Neural crest cell (in vitro differentiated cells): ENCODE measurements at places on chromosomes 5 and 9. TPM values are rescaled to one million over a fixed set of nuclear protein-coding genes. Genes with fewer than 3 reads are reported as not detected.
A peak's percentile ranks its signal among the peaks of the same experiment; 100 is the strongest.

DNA sequence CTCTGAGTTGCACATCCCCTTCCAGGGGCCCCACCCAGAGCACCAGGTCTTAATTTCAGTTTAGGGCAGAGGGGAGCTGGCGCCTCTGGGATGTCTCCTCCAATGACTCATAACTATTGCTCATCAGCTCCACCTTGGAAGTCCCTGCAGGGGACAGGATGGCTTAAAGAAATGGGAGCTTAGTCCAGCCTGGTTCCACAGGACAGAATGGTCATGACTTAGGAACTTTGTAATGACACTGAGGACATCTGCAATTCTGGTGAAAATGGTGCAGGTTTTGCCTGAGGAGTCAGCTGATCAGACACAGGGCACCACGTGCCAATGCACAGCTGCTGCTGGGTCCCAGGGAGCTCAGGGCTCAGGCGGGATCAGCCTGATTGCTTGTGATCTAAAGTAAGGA lies 16.4 kb upstream of the PPP1R26 start:
- no peak overlapping the region for H3K4me3 ChIP-seq
- no peak overlapping the region for H3K27ac ChIP-seq
- DNase-seq = no peak
- no peaks in the 10 kb centered on the region for H3K27me3 ChIP-seq
- H3K36me3 ChIP-seq = no peaks in the 10 kb centered on the region
- H3K4me1 ChIP-seq = no peaks in the 10 kb centered on the region

IL4 gene
- not detected in 2 replicates for total RNA-seq

DNA sequence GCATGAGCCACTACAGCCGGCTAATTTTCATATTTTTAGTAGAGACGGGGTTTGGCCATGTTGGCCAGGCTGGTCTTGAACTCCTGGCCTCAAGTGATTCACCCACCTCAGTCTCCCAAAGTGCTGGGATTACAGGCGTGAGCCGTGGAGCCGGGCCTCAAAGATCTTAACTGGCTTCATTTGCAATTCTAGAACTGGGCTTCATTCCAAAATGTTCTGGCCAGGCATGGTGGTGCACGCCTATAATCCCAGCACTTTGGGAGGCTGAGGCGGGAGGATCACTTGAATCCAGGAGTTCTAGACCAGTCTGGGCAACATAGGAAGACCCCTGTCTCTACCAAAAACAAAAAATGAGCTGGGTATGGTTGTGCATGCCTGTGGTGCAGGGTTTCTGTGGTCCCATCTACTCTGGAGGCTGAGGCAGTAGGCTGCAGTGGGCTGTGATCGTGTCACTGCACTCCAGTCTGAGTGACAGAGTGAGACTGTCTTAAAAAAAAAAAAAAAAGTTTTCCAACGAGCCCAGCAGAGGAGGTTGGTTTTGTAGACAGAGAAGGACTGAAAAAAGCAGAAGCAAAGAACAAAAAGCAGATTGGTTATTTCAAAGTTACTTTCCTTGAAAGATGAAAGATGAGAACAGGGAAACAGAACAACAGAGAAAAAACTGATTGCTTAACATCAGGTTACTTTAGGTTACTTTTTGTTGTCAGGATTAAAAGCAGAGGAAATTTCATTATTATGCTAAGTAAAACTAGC lies 78.2 kb downstream of the ANKRD55 start:
- DNase-seq = no peak
- H3K36me3 ChIP-seq = no peaks in the 10 kb centered on the region
- H3K27ac ChIP-seq = no peak overlapping the region
- no peaks in the 10 kb centered on the region for H3K27me3 ChIP-seq

GRCh38 chr5:36442352-36442751 lies 140.7 kb upstream of the RANBP3L start:
- peaks cover 48% of the 10 kb centered on the region for H3K4me1 ChIP-seq
- H3K27me3 ChIP-seq = no peaks in the 10 kb centered on the region
- H3K27ac ChIP-seq = peak overlapping the region; percentile 37
- no peaks in the 10 kb centered on the region for H3K36me3 ChIP-seq
- DNase-seq = no peak

C9orf50 gene
- 0.26 and 0.27 TPM in 2 replicates for total RNA-seq

GRCh38 chr5:175861337-175862130 lies 9.8 kb upstream of the CPLX2 start:
- no peaks in the 10 kb centered on the region for H3K4me1 ChIP-seq
- H3K27ac ChIP-seq = no peak overlapping the region
- no peaks in the 10 kb centered on the region for H3K36me3 ChIP-seq
- no peak overlapping the region for H3K4me3 ChIP-seq

DNA sequence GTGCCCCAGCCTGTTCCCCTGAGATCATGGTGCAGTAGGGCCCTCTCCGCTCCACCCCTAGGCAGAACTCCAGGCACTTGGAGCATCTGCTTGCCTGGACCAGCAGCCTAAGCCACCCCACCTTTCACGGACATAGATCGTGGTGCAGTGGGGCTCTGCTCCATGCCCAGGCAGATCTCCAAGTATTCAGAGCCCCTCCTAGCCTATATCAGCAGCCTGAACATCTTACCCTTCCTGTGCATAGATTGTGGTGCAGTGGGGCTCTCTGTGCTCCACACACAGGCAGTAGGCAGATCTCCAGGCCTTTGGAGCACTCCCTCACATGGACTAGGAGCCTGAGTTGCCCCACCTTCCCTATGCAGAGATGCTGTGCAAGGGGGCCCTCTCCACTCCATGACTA lies 103.0 kb downstream of the GLIS3 start:
- peaks cover 39% of the 10 kb centered on the region for H3K36me3 ChIP-seq
- H3K27me3 ChIP-seq = no peaks in the 10 kb centered on the region
- H3K4me3 ChIP-seq = no peak overlapping the region

POMT1 gene
- 42.8 and 46.3 TPM in 2 replicates for total RNA-seq

DNA sequence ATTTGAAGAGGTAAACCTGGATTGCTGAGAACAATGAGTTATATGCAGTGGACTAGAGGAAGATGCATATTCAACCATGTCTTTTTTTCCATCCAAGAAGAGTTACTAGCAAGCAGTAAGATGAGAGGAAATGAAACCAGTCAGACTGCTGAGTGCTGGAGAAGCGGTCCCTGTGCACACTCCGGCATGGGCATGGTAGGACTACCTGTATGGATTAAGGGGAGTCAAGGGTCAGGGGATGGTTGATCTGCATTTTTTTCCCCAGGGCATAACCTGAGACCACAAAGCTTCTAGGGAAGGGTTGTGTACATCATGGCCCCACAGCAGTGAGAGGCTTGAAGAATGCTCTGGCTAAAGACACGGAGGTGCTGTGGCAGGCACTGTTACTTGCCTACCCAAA lies 76.6 kb upstream of the ZNF169 start:
- H3K27me3 ChIP-seq = no peaks in the 10 kb centered on the region
- no peak overlapping the region for H3K4me3 ChIP-seq
- peaks cover 12% of the 10 kb centered on the region for H3K4me1 ChIP-seq

- peaks cover 4% of the 10 kb centered on the region for H3K4me1 ChIP-seq
- H3K4me3 ChIP-seq = no peak overlapping the region
- H3K36me3 ChIP-seq = no peaks in the 10 kb centered on the region
- H3K27ac ChIP-seq = no peak overlapping the region
These were observed 27.8 kb downstream of the BNIP1 start for GRCh38 chr5:173172166-173172565.

GRCh38 chr5:139636975-139637408 lies 11.2 kb upstream of the CXXC5 start:
- H3K27ac ChIP-seq = no peak overlapping the region
- H3K36me3 ChIP-seq = no peaks in the 10 kb centered on the region
- H3K27me3 ChIP-seq = peaks cover 18% of the 10 kb centered on the region
- peaks cover 53% of the 10 kb centered on the region for H3K4me1 ChIP-seq

DNA sequence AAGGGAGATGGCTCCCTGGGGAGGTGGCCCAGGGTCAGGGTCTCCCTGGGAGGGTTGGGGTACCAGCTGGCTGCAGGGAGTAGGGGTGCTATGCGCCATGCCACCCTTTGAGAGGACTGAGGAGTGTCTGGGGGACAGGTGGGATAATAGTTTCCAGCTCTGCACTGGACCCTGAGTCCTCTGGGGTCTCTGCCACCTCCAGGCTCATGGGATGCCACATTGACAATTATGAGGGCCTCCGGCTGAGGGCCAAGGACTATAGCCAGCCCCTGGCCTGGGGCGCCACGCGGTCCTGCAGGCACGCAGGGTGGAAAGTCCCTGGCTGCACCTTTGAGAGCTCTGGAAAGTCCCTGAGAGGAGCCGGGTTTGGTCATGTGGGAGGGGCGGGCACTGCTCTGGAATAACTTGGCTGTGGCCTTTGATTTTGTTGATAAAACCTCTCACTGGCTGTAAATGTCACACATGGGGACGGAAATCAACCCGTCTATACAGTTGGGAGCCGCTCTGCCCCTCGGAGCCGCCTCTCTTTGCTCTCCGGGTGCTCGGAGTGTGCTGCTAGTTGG lies 16.0 kb downstream of the TRAF2 start:
- H3K27me3 ChIP-seq = no peaks in the 10 kb centered on the region
- peaks cover 3% of the 10 kb centered on the region for H3K36me3 ChIP-seq
- no peak for DNase-seq
- H3K27ac ChIP-seq = no peak overlapping the region

DNA sequence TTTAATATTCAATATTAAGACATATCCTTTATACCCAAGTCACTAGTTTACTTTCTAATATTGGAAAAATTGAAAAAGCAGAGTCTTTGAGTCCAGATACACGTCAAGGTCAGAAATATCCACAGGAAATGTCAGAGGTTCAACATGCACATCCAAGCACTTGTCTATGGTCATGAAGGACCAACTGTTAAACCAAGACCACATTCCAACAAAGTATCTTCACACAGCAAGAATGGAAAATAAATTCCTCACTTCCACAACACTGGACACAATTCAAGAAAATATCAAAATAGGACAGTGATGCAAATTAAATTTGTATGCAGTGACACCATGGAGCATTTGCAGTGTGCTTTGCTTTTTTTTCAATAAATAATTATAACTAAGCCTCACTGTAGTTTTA lies 142.5 kb downstream of the GABRB2 start:
- H3K4me3 ChIP-seq = no peak overlapping the region
- no peaks in the 10 kb centered on the region for H3K4me1 ChIP-seq
- H3K27me3 ChIP-seq = no peaks in the 10 kb centered on the region

GRCh38 chr9:107970726-107971125 lies 481.2 kb upstream of the KLF4 start:
- H3K36me3 ChIP-seq = no peaks in the 10 kb centered on the region
- no peaks in the 10 kb centered on the region for H3K27me3 ChIP-seq
- DNase-seq = no peak

DNA sequence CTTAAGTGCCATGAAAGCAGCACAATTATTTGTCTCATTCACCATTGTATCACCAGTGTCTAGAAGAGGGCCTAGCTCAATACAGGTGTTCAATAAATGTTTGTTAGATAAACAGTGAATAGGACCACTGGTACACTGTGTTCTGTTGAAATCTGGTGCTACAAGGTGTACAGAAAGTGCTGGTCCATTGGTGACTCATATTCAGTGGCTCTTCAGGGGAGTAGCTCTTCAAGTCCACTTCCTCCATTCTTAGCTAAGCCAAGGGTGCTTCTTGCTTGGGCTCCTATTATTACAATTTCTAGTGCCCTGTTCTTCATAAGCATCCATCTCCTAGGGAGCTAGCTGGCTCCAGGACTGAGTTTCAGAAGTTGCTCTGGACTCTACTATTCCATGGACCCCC lies 6.4 kb upstream of the FCHO2 start:
- H3K27ac ChIP-seq = no peak overlapping the region
- H3K4me3 ChIP-seq = no peak overlapping the region
- peaks cover 5% of the 10 kb centered on the region for H3K4me1 ChIP-seq

- no peak for DNase-seq
- H3K27ac ChIP-seq = peak overlapping the region; percentile 79
- no peaks in the 10 kb centered on the region for H3K27me3 ChIP-seq
- H3K36me3 ChIP-seq = no peaks in the 10 kb centered on the region
These were observed 102.1 kb upstream of the SSBP2 start for GRCh38 chr5:81853030-81853357.

- H3K27me3 ChIP-seq = no peaks in the 10 kb centered on the region
- H3K4me1 ChIP-seq = peaks cover 14% of the 10 kb centered on the region
- no peak overlapping the region for H3K27ac ChIP-seq
- DNase-seq = no peak
- H3K36me3 ChIP-seq = no peaks in the 10 kb centered on the region
These were observed 62.3 kb downstream of the LPAR1 start for GRCh38 chr9:110975969-110976368.

DNA sequence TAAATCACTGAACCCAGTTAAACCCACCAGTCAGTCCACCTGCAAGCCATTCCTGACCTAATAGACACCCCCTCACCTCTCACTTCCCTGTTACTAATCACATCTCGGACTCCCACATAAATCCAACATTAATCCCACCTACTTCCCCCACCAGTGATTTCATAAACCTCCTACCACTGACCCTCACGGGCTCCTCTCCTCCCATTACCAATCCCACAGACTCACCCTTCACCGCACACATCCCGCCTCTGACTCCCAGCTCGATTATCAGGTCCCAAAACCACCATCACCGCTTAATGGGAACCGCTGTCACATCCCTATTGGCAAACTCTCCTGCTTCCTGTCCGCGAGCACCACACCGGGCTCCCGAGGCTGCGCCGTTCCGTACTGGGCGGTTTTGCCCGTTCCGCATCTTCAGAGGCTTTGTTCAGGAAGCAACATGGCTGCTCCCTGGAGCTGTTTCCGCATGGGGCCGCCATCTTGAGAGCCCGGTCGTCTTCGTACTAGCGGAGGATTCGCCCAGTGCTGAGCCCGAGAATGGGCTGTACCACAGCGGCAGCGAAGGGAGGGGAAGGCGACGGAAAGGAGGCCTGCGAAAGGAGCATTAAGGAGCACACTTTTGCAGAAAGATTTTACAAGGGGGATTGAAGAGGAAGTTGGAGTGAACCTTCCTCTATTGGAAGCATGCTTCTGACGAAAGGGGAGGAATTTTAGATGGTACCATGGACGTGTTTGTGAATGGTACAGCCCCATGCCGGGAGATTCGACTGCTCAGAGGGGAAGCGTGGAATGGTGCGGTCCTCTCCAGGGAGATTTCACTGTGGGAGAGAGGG lies at the start of gene ZNF300:
TSS of gene ZNF300 (minus strand) at position 502 of the 833 bp plus-strand sequence. CDS start 1,825 bp downstream, outside the sequence.
- H3K27ac ChIP-seq = peak within 1 kb of the TSS; percentile 100
- peaks cover 13% of the 10 kb centered on the region for H3K4me1 ChIP-seq
- peaks cover 5% of the 10 kb centered on the region for H3K27me3 ChIP-seq
- H3K4me3 ChIP-seq = peak within 1 kb of the TSS; percentile 95
- DNase-seq = peak; percentile 64

- H3K27ac ChIP-seq = no peak overlapping the region
- DNase-seq = no peak
- H3K36me3 ChIP-seq = peaks cover 9% of the 10 kb centered on the region
- no peak overlapping the region for H3K4me3 ChIP-seq
These were observed 190.1 kb upstream of the ZNF608 start for GRCh38 chr5:124936626-124936933.

DNA sequence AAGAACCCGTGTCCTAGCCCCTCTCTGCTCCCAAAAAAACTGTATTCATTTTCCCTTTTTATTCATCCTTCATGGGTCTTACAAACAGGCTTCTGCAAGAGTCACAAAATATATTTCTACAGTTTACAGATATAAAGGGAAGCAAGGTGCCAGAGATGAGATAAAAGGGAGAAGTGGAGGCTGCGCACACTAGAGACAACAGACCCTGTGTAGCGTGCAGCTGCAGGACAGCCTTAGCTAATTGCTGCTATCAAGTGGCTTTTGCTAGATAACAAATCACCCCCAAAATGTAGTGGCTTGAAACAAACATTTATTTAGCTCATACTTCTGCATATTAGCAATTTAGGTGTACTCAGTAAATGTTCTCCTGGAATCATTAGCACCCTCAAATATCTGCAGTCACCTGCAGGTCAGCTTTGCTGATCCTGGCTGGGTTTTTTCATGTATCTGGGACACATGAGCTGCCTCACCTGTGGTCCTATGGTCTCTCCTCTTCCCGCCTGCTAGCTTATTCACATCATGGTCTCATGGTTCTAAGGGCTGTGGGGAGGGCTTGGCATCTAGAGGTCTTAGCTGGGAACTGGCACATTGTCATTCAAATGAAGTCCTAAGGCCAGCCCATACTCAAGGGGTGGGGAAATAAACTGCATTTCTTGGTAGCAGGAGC lies 29.4 kb downstream of the ARHGEF37 start:
- H3K27ac ChIP-seq = no peak overlapping the region
- H3K4me3 ChIP-seq = no peak overlapping the region
- no peaks in the 10 kb centered on the region for H3K4me1 ChIP-seq
- H3K27me3 ChIP-seq = no peaks in the 10 kb centered on the region
- H3K36me3 ChIP-seq = no peaks in the 10 kb centered on the region
